GM12891 (cell line): ENCODE measurements at places on chromosomes 3 and 15.

GRCh38 chr3:115982629-115983028 is 359.3 kb downstream of the GAP43 start:
- no peak for DNase-seq

- no peak for DNase-seq
Measured at GRCh38 chr3:132772252-132772651, 50.0 kb upstream of the NPHP3 start.

- DNase-seq = peak; percentile 29
Measured at GRCh38 chr15:48861813-48862431, 16.0 kb upstream of the EID1 start.

GRCh38 chr15:100849855-100850218 is 29.8 kb upstream of the ALDH1A3 start:
- DNase-seq = no peak

DNA sequence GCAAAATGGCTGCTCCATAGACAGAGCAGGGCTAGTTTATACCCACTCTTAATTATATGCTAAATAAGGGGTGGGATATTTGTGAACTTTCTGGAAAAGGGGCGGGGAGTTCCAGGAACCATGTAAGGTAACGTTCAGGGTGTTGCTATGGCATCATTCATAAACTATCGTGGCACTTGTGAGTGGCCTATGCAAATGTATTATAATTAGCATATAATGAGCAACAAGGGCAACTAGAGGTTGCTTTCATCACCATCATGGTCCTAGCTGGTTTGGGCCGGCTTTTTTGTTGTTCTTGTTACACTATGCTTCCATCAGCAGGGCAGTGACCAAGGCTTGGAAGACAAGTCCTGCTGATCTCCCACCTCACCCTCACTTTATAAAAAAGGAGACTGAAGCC is 43.2 kb upstream of the FGD5 start:
- no peak for DNase-seq

GRCh38 chr3:174541708-174542315 is 317.3 kb upstream of the NAALADL2 start:
- DNase-seq = no peak

GRCh38 chr3:39260957-39261356 is 18.9 kb downstream of the CX3CR1 start:
- DNase-seq = peak; percentile 32

DNA sequence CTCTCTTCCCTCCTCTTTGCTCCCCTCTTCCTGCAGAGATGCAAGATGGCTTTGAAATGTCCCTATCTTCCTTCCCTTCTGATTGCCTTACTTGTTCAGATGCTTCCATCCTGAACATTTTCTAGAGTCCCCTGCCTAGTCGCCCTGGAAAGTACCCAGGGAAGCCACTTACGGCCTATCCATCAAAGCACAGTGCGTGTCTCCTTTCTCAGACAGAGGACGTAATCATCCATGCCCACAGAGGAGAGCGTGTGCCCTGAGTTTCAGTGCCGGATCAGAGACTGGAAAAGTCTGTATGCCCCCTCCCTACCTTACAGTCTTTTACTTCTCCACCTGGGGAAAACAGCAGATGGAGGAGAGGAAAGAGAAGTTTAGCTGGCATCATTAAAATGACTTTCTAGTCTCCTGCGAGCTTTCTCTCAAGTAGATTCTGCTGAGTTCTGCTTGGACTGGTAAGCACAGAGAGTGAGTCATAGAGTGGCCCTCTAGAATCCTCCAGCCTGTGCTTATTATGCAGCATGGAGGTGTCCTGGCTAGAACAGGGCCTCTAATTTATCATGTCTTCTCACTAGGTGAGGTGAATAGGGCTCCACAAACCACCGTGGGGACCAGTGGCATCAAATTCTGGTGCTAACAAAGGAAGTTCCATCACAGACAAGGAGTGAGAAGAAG is 114.6 kb downstream of the SLCO3A1 start:
- DNase-seq = no peak

GRCh38 chr3:26712211-26713026 is 89.8 kb downstream of the LRRC3B start:
- DNase-seq = no peak

GRCh38 chr15:47586653-47587224 is 130.6 kb upstream of the SEMA6D start:
- no peak for DNase-seq

DNA sequence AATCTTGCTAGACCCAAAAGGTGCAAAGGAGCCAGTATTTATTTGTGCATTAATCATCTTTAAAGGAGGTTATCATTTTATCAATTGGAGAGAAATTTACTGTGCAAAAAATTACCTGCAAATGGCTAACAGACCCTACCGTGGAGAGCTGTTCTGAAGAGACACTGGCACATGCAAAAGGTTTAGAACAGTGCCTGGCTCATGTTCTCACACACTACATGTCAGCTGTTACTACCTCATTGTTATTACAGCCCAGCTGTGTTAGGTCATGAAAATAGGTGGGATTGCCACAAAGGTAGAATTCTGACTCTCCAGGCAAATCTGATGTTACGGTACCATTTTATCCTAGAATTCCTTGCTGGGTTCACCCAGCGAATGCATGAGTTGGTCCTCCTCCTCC is 137.3 kb downstream of the SNRK start:
- DNase-seq = no peak

DNA sequence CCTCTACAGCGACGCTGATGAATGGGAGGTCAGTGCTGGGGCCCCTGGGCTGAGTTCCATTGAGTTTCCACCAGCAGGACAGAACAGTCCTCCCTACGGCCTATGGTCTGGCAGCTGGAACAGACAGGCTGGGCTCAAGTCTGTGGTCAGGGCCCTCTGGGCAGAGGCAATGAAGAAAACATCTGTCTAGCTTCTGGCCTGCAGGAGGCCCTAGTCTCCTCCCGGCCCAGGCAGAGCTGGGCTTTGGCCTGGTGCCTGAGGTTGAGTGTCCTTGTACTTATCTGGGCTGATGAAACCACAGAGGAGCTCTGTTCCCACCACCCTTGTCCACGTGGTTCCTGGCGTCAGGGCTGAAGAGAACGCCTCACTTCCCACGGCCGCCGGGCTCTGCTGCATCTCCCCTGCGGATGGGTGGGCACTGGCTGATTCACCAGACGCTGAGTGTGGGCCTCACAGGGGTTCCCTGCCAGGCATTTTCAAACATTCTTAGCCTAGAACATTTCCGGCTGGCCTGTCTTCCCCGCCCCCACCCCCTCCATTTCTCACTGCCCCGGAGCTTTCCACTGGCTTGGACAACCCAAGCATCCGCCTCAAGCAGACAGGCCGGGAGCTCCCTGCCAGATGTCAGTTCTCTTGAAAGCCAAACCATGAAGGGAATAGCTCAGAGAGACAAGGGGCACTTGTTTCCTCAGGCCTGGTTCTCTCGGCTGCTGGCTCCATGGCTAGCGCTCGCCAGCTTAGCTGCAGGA is 20.3 kb downstream of the PPCDC start:
- no peak for DNase-seq

DNA sequence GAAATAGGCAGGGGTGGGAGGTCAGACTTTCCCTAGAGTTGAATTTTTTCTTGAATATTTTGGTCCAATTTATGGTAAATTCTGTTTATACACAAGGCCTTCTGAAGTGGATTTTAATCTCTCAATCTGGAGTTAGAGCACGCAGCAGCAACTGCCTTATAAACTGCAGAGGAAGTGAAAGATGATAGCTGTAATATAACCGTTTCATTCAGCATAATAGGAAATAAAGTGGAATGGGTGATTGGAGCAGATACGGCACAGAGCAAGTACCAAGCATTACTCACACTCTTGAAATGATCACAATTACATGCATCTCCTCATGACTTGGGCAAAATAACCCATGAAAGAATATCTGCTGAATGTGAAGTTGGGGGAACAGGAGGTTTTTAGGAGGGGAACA is 106.8 kb downstream of the ARRDC4 start:
- no peak for DNase-seq

GRCh38 chr3:74605437-74605836 is 9.0 kb downstream of the CNTN3 start:
- DNase-seq = no peak

GRCh38 chr3:122572940-122573412 is 4.5 kb upstream of the PARP15 start:
- DNase-seq = no peak

GRCh38 chr15:97517737-97518136 is 442.8 kb upstream of the ARRDC4 start:
- DNase-seq = no peak

- no peak for DNase-seq
Measured at GRCh38 chr15:50702762-50703334, 16.3 kb upstream of the TRPM7 start.

- no peak for DNase-seq
Measured at GRCh38 chr3:61682671-61683548, 121.5 kb downstream of the PTPRG start.

GRCh38 chr3:195356151-195357086 is 85.5 kb upstream of the XXYLT1 start:
- DNase-seq = no peak

DNA sequence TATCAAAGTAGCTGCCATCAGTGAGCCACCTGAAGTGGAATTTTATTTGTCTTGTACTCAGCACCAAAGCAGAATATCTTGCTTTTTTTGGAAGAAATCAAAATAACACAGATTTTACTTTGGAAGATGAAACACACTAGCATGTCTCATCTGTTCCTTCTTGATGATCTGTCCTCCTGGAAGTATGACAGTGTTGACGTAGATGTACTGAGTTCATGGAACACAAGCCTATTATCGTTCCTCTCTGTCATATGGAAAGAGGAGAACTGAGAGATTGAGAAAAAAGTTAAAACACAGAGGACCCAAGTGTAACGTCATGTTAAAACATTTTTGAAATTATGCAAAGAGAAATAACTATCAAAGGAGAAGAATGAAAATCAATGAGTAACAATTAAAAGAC is 340.2 kb downstream of the ROBO2 start:
- DNase-seq = no peak

DNA sequence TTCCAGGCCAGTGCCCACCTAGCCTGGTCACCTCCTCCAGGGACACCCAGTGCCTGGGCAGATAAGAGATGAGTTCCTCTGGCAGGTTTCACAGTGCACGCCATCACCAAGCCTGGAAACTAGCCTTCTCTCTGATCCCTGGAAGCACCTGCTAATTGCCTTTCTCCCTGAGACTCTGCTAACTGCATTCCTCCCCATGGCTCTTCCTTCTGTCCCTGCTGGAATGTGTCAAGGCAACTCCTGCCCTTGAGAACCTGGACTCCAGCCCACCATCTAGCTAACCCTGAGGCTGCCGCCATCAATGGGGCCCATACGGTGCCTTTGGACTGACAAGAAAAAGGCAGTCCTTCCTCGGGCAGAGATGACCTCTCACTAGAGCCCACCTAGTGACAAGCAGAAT is 18.5 kb downstream of the VIPR1 start:
- no peak for DNase-seq

DNA sequence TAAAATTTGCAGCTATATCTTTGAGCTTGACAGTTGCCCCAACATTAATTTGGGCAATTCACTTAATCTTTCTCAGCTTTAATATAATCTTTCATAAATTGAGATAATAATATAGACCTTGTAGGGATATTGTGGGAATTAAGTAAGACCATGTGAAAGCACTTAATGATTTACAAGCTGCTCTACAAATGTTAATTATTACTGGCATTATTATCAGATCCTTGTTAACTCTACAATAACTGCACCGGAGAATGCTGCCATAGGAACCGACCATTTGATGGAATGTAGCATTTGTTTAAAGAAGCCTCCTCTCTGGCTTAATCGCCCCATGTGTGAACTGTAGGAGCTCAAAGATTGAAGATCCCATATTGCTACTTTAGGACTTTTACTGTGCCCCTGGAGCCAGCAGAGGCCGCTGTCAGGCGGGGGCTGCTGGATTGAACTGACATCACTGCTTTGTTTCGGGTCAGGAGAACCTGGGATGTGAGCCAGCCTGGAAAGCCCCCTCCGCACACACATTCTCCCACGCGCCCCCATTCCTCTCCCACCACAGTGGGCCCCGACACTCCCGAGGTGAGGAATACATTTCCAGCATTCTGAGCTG is 154.2 kb upstream of the TNIK start:
- peak; percentile 6 for DNase-seq

DNA sequence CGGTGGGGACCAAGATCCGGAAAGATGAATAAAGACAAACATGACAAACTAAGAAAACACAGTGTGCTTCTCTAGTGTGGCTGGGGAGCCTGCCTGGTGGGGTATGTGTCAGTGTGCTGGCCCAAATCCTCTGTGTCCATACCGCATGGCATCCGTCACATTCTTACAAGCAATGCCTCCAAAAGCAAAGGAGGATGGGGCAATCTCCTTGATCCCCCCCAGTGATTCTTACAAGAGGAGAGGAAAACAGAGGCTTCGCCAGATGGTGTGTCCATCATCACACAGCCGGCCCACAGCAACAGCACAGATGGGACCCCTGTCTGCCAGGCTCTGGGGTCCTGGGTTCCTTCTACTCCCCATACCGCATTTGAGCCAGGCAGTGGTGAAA is 558 bp upstream of the IL17RC start:
- no peak for DNase-seq

GRCh38 chr3:31567036-31567435 is 34.3 kb downstream of the STT3B start:
- no peak for DNase-seq

- no peak for DNase-seq
Measured at GRCh38 chr3:13483988-13484695, 4.0 kb downstream of the HDAC11 start.

- no peak for DNase-seq
Measured at GRCh38 chr3:115279939-115280338, 132.9 kb upstream of the ZBTB20 start.

DNA sequence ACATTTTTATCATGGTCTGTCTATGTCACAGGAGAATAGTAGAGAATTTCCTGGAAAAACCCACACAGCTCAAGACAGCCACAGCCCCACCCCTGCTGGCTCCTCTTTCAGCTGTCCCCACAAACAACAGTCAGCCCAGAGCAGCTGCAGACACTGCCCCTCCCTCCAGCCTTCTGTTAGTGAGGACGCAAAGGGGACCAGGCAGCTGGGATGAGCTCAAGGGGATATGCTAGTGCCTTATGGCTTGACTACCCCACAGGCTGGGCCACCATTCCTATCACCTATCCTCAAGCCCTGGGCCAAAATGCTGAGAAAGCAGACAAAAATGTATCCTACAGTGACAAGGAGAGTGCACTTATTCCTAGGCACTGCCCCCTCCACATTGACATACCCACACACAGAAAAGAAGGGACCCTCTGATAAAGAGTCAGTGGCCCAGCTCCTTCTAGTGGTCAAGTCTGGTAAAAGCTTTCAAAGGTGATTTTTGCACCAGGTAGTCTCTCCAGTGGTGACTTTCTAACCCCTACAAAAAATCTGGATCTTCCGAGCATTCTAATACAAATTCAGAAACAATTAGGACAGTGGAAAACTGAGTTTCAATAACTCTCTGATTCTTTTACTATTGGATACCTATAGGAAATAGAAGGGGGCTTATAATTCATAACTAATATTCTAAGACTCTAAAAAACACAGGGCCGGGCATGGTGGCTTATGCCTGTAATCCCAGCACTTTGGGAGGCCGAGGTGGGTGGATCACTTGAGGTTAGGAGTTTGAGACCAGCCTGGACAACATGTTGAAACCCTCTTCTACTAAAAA is 3.0 kb upstream of the MAP1A start:
- DNase-seq = no peak
